ENCODE measurements at places on chromosomes 6 and 20.

DNA sequence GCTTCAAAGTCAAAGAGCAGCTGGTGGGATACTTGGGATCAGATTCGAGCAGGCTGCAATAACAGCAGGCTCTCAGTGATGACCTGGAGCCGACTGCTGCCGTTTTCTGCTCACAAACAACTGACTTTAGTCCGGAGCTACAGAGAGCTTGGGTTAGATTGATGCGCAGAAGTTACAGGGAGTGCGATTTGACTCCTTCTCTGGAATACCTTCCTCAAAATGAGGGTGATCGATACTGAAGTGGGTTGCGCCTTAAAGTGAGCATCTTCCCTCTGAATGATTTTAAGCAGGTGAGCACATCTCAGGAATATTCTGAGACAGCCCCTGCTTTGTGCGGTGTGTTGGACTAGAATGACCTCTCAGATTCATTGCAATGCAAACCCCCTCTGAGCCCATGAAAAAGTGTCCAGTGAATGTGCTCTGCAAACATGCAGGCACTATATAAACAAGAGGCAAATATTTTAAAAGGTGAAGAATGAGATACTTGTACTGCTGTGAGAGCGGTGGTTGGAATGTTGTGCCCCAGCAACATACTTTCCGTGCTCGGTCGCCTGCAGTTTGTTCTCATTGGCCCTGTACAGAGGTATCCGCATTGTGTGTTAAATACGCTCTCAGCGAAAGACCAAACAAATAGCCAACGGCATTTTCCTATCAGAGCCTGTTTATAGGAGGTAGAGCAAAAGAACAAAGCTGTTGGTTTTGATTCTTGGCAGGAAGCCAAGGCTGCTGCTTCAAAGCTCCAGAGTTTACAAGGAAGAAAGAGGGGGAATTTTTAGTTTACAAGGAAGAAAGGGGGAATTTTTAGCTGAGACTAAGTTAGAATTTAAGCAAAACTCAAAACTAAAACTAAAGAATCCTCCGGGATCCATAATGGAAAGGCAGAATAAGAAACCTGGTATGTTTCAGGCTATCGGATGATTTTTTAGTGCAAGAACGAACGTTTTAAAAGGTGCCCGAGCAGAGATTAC, 67.7 kb downstream of the PHACTR2 start:
- DNase-seq: no peak

DNA sequence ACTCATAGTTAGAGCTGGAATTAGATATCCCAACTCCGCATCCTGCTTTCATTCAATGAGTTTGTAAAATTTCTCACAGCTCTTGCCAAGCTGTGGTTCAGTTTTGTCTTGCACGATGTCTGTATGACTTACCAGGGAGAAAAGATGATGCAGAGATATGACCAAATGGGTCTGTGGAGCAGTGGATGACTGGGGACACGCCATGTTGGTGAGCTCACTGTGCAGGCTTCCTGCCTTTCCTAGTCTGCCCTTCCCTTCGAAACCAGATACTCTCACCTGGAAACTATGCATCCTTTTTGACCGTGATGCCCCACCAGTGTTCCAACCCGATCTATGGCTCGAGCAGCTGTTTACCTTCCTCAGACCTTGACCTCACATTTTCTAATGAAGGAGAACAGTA, 262.7 kb upstream of the BMP2 start:
- no peak for DNase-seq

DNA sequence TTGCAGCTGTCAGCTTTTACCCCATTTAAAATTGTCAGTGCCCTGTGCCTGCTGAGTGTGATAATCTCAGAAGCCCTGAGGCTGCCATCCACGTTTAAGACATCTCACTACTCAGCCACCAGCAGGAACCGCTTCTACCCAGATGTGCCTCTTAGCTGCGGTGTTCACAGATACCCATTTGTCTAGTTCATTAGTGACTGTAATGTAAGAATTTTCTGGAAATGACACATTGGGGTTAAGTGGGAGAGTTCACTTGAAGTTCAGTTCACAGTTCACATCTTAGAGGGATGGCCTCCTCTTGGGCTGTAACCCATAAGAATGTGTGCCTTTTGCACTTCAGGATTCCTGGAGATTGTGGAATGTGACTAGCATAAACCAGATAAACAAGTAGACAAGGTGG, 477.7 kb downstream of the BTBD3 start:
- no peak for DNase-seq

GRCh38 chr20:44445742-44446710, 29.6 kb upstream of the TTPAL start:
- no peak for DNase-seq

DNA sequence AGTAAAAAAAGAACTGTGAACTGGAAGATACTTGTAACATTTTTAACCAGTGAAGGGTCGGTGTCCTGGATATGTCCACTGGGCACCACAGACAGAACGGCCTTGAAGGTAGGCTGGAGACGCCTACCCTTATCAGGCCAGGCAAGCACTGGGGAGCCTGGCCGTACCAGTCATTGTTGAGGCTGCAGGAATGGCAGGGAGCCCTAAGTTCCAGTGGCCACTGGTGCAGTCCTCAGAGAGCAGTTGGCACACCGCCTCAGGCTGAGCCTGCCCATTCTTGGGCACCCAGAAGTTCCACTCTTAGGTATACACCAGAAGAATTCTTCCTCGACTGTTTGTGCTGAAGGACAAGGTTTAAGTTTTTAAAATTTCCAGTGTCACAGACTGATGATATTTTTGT, 20.5 kb downstream of the DNAJC5 start:
- no peak for DNase-seq

DNA sequence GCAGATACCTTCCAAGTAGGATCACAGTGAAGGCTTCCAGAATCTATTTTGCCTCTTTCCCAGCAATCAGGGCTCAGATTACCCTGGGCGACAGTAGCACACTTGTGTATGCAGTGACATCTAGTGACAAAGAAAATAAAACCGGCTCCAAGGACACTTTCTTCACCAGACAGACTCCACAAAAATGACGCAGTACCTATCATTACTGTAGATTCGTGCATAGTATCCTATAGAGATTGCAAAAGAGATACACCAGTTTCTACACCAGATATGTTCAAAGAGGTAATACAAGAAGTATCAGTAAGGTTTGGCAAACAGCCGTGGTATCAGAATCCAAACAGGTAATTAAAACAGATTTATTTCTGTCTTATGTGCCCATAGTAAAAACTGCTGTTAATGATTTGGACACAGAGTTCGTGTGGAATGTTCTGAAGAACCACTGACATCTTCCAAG, 600.4 kb upstream of the JAG1 start:
- DNase-seq: no peak

Data from BJ (cell line).